ENCODE measurements at places on chromosomes 7 and 10.

- DNase-seq: no peak
Measured at GRCh38 chr10:29608062-29608461, 26.7 kb downstream of the SVIL start.

DNA sequence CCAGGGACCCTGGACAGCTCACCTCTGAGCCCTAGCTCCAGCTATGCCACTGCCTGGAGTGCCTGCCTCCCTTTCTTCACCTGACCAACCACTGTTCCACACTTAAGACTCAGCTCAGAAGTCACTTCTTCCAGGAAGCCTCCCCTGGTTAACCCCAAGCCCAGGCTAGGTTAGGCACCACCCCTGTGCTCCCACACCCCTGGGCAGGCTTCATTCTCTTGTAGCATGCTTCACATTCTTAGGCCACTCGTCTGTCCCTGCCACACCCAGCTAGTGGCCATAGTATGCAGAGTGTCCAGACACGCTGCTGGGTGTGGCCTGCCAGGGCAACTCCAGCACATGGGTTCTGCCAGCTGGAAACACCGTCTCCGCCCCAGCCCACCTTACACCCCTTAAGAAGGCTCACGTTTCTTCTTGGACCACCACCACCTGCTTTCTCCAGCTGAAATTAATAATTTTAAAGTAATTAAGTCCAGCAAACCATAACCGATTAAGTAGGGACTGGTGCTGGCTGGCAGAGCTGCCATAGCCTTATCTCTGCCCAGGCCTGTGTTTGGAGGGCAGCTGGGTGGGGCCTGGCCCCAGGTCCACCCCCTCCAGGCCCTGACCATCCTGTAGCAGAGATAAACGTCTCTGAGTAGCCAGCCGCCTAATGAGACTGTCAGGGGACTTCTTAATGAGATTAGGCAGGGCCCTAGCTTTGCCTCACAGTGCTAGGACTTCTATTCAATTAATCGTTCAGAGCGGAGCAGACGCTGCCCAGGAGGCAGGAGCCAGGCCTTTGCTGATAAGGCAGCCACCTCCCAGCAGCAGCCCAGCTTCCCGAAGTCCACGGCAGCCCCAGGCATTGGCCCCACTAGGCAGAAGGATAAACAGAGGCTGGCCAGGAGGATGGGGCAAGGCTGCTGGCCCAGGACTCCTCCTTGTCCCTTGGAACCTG, 20.5 kb downstream of the GRID1 start:
- DNase-seq: peak; percentile 6

DNA sequence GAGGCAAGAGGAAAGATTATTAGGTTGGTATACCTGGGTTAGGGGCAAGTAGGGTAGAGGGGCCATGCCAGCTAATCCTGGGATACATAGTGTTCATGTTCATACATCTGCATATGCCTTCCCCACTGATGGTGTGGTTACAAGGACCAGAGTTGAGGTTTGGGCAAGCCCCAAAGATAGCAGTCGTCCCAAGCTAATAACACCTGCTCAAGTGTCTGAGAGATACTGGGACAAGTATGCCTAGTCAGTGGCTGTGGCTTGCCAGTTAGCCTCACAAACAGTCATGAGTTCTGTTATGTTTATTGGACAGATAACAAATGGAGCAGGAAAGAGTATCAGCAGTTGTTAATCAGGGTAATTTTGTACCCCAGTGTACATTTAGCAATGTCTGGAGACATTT, 139.6 kb downstream of the ADAM22 start:
- DNase-seq: no peak

DNA sequence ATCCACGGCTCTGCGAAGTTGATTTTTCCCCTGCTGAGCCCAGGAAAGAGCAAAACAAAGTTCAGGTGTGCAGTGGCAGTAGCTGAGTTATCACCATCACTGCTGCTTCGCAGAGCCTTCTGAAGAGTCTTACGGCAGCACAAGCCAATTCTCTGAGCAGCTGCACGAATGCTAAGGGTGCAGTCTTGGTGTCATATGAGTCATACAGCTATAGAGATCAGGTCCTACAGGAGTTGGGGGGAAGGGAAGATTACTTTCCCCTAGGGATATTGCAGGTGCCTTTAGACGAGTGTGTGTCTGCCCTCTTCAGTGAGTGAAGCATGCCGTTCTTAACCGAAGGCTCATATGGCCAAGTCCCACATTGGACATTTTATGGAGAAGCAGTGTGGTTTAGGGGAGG, 227.8 kb downstream of the CELF2 start:
- no peak for DNase-seq

DNA sequence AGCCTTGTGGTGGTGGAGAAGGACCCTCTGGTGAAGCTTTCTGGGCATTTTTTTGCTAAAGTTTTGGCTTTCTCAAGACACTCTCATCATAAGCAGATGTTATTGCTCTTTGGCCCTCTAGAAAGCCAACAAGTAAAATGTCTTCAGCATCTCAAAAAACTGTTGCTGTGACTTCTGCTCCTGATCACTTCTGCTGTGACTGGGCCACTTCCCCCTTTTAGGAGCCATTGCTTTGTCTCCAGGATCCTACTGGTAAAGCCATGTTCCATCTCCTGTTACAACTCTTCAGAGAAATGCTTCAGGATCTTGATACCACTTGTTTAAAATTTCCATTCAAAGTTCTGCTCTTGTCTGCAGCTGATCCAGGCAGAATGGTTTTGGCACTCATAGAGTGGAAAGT, 10.9 kb downstream of the PARP12 start:
- DNase-seq: no peak

- no peak for DNase-seq
Measured at GRCh38 chr7:24690251-24690650, 67.0 kb downstream of the GSDME start.
